Inflammatory macrophage treated with lipopolysaccharide for 1 hour (primary cell): ENCODE measurements at places on chromosomes 7 and 10.

GRCh38 chr7:53604201-53604600 is 568.8 kb downstream of the POM121L12 start:
- no peak for DNase-seq

GRCh38 chr7:84107259-84107658 is 87.3 kb downstream of the SEMA3A start:
- DNase-seq, result no peak

DNA sequence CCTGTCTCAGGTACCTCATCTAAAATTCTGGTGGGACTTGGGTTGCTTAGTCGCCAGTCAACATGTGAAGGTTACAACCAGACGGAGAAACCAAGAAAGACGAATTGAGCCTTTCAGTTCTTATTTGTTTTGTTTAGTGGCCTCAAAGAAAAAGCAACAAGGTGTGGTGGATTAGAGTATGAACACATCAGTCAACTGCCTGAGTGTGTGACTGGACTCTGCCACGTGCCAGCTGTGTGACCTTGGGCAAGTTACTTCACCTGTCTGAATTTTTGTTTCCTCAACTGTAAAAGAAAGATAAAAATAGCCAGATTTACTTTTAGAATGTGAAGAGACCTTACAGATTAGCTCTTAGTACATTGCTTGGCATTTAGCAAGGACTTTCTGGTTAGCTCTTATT is 259.2 kb downstream of the CREB5 start:
- DNase-seq, result no peak

DNA sequence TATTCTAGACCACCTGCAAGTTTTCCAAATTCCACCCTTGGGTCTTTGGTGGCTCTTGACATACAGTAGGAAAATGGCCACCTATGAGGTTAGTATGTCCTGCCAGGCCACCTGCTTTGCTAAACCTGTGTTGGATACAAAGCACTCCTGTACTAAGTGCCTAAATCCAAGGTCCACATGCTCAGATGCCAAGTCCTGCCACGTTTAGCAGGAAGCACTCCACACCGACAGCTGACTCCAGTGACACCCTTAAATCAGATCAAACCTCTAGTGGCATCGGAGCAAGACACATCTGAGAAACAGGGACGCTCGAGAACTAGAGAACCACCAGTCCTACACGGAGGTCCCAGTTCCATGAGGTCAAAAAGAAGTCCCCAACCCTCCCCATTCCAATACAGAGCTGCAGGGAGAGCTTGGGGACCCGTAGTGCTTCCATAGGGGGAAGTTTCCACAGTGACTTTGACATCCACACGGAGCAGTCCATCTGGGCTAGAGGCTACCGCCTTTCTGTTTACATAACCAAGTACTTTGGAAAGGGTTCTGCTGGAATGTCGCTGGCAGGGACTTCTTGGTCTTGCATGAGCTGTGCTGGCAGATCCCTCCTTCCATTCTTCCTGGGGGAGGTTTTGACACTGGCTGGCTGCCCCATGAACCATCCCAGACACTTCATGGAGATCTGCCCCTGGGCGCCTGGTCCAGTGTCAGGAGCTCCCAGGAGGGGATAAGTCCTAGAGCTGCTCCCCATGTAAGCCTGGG is 290.6 kb downstream of the PRPF18 start:
- DNase-seq, result no peak

DNA sequence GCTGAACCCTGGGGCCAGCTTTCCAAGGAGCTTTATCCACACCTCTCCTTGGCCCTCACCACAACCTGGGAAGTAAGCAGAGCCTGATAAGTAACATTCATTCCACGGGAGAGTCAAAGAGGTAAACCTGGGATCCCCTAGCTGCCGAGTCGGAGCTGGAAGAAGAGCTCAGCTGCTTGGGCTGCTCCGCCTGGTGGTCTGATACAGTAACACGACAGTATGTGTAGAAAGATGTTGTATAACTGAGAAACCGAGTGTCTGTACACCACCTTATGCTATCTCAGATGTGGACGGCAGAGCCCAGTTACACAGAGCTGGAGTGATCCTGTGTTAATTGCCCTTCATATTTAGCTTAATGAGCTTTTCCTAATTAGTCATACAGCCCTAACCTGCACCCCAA is 151.3 kb upstream of the KMT2E start:
- DNase-seq, result no peak

- no peak for DNase-seq
Measured at GRCh38 chr10:69810675-69811397, 9.1 kb downstream of the COL13A1 start.

DNA sequence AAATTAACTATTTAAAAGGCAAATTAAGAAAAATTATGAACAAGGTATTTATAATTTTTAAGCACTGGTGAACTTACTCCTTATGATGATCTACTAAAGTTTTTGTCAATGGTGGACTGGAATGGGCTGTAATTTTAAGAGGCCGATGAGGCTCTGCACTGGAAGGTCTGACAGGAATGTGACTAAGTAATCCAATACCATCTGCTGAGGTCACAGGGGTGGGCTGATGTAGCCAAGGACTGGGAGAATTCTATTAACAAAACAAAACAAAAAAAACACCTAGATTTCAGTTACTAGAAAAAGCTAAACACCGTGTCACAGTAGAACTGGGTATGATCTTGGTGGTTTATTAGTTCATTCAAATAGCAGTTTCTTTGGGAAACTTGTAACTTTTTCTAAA is 75.9 kb downstream of the NRBF2 start:
- no peak for DNase-seq

DNA sequence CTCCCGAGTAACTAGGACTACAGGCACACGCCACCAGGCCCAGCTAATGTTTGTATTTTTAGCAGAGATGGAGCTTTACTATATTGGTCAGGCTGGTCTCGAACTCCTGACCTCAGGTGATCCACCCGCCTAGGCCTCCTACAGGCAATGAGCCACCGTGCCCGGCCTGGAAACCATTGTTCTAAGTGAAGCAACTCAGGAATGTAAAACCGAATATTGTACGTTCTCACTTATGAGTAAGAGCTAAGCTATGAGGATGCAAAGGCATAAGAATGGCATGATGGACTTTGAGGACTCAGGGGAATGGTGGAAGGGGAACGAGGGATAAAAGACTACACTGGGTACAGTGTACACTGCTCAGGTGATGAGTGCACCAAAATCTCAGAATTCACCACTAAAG is 235.1 kb upstream of the AUTS2 start:
- DNase-seq, result no peak

- DNase-seq, result no peak
Measured at GRCh38 chr7:29851487-29851886, 45.2 kb downstream of the WIPF3 start.

DNA sequence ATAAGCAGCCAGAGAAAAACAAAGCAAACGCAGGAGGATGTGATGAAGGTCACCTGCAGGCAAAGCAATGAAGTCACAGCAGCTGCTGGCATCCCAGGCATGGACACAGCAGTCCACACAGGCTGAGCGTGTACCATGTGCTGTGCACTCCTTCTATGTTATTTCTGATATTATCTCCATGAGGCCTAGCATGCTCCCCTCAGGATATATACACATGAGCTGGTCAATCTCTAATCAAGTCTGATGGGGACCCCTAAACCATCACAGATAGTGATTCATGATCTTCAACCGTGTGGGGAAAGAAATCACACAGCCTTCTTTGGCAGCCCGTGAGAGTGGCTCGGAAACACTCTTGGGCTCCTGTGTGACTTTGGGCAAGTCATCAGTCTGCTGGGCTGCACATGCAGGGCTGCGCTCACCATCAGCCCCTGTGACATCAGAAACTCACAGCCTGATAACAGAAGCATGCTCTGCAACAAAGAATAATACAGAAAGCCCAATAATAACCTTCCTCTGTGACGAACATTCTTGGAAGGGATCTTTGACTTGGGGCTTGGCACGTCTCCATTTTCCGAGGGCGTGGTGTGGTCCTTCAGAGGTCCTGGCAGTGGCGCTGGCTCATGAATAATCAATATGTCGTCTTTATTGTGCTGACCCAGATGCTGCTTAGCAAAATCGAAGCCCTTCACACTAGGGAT is 83.0 kb upstream of the ATP6V0A4 start:
- no peak for DNase-seq

DNA sequence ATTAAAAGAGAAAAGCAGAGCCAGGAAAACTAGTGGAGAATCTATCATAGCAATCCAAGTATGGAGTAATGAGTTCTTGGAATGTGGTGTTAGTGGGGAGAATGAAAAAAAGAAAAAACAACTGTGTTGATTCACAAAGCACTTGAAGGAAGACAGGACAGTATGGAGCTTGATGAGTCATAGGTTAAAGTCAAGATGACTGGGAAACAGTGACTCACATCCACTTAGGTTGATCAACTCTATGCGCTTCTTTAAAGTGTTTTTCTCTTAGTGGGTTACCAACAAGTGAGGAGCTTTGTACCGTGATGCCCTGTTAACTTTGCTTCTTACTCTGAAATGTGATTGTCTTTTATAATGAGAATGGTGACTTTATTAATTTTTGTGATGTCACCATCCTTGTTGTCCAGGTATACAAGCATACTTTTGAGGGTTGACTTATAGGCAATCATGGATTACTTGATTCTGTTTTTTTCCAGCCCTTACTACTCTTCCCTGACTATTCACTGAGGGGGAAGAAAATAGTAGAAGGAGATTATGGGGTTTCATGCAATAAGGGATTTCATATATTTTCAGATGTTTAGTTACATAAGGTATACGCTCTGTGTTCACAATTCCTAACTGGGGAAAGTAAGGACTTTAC is 32.1 kb upstream of the MDFIC start:
- DNase-seq, result peak; percentile 58

DNA sequence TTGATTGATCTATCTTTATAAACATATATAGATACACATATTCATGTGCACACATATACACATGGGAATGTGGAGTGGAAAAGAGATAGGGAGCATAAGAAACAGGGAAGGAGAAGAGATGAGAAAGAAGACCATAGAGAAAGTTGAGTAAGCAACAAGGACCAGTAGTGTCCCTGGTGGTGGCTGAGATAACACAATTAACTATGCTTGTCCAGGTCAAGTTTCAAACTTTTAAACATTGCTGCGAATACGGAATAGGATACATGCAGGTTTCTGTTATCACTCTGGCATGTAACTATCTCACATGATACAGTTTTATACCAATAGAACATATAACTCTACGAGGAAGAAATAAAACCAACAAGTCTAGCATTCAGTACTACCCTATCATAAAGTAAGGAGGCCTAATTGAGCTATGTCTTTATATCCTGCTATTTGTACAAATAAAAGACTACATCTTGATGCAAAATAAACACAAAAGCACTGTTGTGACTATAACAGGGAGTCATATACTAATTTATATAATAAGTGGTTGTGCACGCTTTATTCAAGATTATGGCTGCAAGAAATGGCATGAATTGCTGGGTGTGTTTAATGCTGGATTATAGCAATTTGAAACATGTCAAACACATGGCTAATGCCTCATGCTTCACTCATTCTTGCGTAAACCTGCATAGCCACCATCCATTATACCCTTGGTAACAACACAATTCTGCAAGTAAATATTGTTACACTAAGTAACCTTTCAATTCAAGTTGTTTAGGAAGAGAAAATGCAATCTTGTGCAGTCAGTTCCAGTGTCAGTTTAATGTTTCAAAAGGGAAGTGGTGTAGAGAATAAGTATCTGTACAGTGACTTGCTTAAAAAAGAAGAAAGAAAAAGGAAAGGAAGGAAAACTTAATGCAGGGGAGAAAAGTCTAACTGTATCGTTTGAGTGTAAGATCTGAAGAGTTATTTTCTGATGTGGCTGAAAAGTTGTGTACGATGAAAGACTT is 8.2 kb downstream of the FOXP2 start:
- no peak for DNase-seq

DNA sequence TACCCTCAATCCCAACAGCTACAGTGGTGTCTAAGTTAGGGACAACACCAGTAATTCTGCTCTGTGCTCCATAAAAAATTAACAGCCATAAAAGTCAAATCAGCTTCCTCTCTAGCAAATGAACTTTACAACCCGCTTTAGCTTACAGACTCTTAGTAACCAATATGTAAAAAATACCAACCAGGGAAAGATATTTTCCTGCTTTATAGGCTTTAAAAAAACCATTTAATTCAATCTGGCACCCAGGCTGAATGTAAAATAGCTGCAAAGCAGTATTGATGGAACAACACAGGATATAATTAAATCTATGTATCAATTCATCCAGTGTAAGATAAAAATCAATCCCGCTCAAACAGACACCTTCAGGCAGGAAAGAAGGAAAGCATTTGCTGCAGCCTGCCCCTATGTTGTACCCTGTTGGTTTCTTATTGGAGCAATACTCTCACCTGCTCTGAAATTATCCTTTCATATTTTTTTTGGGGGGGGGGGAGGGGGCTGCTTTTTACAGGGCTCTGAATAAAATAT is 98.6 kb downstream of the NXPH1 start:
- DNase-seq, result no peak

DNA sequence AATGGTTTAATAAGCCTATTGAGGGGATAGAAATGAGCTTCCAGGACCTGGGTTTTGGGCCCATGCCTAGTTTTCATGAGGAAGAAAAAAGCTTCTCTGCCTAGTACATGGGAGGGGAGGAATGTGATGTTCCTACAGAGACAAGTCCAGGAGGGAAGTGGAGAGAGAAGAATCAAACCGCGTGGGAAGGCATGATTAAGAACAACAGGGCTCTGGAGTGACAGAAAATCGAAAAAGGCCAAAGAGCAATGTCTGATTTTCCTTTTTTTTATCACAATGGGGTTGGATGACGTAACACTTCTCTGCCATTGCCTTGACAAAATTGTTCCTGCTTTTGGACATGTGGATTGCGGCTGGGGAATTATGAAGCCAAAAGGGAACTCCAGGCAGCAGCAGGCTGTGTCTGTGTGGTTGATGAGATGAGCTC is 258.6 kb downstream of the CXCL12 start:
- peak; percentile 0 for DNase-seq

- no peak for DNase-seq
Measured at GRCh38 chr10:8048281-8049008, 6.0 kb upstream of the GATA3 start.

GRCh38 chr7:147711447-147711846 is 879.1 kb upstream of the C7orf33 start:
- no peak for DNase-seq

- DNase-seq, result peak; percentile 52
Measured at GRCh38 chr7:128841921-128842673, 11.9 kb downstream of the FLNC start.

DNA sequence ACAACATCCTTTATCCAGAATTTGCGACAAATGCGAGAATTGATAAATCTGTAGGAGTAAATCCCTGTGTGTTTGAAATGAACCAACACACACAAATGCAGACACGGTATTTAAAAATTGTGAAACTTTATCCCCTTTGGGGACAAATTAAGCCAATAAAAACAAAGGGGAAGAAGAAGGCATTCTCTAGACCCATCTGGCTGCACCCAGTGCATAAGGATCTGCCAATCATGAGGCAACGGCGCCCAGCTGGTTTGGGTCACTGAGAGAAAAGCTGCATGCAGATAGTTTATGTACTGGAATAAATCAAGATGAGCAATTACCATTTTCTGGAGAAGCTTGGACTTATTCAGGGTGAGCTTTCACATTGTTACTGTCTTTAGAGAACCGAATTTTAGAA is 45.7 kb downstream of the VAX1 start:
- DNase-seq, result no peak

- DNase-seq, result no peak
Measured at GRCh38 chr10:131872011-131872826, 28.6 kb upstream of the PPP2R2D start.
